ENCODE measurements at places on chromosomes 12 and 14.

GRCh38 chr12:20494851-20495250 lies 126.5 kb downstream of the PDE3A start:
- DNase-seq = no peak

GRCh38 chr14:28055008-28055407 lies 711.6 kb upstream of the FOXG1 start:
- DNase-seq = no peak

- no peak for DNase-seq
These were observed 209.0 kb upstream of the RTL1 start for GRCh38 chr14:101112351-101113107.

GRCh38 chr12:87165733-87166375 lies 863.3 kb downstream of the C12orf50 start:
- DNase-seq = no peak

DNA sequence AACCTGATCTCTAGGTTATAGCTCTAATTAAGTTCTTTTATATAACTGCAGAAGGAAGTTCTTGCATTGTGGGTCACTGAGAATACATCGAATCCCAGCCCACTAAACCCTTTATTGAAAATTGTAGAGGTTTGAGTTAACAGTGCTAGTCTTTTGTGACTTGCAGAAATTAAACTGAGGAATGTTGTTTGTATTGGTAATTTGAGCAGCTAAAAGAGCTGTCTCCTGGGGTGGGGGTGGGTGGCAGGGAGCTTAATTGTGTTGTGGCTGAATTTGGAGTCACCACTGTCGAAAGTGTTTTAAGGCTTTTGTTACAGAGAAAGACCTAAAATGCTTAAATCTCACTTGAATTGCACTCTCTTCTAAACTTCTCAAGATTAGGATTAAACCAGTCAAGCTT lies 3.2 kb upstream of the COX8C start:
- DNase-seq = no peak

DNA sequence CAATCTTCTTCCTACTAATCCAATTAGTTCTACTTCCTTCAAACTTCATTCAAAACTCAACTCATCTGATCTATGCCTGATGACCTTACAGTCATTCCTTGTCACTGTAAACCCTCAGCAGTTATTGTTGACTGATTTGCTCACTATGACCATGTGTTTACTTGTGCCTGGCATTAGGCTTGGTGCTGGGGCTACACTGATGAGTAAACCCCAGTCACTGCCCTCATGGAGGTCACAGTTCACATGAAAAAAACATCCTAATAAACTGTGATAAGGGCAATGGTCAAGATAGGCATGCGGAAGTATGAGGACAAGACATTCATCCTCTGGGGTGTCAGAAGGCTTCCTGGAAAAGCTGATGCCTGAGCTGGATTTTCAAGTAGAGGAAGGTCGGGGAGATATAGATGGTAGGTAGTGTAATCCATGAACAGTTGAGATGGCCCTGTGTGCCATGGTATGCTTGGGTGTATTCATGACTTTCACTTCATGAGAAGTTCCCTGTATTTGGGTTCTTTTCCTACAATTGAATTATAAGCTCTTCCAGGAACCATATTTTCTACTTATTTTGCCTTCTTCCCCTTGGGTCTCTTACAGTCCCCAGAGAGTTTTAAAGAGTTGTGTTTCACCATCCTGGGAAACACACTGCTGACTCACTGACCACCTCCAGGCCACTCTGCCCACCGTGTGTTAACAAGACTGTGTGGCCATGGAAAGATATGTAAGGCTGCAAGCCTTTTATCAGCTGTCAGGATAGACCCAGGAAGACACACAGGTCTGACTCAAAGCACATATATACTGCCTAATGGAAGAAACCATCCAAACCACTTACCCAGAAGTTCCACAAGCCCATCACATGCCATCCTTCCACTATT lies 38.7 kb upstream of the DUSP6 start:
- DNase-seq = no peak

DNA sequence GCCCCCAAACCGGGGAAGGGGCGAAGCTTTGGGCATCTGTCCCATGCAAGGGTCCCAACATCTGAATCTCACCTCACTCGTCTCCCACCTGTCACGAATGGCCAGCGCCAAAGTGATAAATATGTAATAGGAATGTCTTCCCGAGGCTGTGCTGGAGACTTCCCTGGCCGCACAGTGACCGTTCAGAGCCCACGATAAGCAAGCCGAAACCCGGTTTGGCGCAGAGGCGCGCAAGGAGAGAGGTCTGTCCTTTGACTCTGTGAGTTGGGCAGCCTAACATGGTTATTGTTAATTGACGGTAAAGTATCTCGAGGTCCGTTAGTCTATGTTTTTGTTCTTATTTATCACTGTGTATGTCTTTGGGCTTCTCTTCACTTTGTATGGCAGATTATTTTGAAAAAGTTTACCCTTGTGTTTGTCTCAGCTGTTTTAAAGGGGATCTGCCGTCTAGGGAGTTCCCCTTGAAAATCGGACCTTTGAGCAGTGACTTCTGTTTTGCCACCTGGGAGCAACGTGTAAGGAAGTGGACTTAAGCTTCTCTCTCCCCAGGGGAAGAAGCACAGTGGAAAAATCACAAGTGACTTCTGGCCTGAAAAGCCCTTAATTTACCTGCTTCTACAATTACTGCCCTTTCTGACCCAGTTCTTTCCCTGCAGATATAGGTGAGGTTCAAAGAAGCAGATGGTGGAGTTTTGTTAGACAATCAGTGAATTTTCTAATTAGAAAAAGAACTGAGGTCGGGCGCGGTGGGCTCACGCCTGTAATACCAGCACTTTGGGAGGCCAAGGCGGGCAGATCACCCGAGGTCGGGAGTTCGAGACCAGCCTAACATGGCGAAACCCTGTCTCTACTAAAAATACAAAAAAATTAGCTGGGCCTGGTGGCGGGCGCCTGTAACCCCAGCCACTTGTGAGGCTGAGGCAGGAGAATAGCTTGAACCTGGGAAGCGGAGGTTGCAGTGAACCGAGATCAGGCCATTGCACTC lies 1.1 kb upstream of the TM9SF1 start:
- peak; percentile 44 for DNase-seq

GRCh38 chr12:50739611-50740010 lies 24.3 kb upstream of the ATF1 start:
- DNase-seq = no peak

DNA sequence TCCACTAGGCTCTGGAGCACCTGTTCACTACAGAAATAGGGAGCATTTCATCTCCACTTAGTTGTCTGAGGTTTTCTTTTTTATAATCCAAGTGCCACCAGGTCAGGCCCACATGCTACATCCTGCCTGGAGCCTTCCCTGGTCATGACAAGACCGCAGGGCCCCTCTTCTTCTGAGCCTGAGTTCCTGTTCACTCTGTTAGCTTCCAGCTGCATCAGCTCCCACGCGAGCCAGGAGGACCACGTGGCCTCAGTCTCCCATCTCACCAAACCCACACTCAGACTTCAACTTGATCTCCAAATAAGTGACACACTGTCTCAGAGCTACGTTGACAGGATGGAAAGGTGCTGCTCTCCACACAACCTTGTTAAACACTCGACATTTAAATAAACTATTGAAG lies 21.0 kb downstream of the RIMBP2 start:
- no peak for DNase-seq

DNA sequence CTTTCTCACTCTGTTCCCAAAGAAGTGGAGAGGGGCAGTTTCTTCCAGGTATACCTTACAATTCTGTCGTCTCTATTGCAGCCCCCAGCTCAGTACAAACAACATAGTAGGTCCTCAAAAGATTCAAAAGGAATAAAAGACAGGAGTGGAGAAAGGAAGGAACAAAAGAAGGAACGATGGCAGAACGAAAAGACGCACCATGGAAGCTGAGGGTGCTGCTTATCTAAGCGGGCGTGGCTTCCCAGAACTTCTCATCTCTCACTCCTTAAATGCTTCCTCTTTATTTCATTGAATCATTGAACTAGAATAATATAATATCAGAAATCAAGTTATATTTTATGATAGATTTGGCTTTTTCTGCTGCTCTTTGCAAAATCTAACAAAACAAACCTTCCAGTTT lies 13.7 kb upstream of the LTA4H start:
- no peak for DNase-seq

GRCh38 chr12:132766380-132767085 lies 4.9 kb upstream of the ANKLE2 start:
- DNase-seq = no peak

DNA sequence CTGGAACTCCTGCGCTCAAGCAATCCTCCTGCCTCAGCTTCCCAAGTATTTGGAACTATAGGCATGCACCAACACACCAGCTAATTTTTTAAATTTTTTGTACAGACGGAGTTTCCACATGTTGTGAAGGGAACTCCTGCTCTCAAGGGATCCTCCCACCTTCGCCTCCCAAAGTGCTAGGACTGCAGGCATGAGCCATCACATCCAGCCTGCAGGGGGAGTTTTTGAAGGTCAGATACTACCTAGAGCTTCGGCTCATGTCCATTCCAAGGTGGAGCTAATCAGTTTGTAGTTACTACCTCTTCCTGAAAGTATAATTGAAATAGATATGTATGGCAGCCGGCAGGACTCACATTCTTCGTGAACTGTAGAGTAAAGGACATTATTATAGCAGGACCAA lies 3.7 kb upstream of the TAS2R19 start:
- DNase-seq = no peak

- no peak for DNase-seq
These were observed 848.7 kb upstream of the FOXG1 start for GRCh38 chr14:27917896-27918295.

DNA sequence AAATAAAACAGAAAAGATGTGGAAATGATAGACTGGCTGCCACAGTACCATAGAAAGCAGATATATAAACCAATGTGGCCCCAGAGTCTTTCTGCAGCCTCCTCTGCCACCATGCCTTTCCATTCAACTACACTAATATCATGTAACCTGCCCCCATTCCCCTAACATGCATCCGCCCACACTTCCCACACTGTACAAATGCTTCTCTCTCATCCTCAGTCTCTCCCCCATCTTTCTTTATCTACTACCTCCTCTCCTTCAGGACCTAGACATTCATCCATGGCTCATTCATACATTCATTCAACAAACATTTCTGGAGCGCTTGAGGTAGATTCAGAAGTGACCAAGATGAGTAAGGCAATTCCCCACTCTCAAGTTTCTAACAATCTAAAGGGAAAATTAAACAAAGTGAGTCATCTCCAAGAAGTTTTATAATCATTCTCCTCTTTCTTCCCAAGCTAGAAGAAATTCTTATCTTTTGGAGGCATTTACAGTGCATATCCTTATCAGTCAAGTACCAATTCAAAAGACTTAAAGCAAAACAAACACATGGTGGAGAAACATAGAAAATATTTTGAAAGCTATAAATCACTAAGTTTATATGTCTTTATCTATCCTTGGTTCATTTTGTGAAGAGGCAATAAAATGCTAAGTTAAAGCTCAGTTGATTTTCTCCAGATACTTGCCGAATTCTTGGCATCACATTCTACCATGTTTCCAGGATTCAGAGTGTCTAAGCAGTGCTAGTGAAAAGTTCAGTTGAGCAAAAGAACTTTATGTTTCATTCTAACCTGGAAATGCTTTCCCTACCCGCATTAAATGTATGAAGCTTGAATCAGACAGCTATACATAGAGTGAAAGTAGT lies 70.5 kb upstream of the FRMD6 start:
- no peak for DNase-seq

DNA sequence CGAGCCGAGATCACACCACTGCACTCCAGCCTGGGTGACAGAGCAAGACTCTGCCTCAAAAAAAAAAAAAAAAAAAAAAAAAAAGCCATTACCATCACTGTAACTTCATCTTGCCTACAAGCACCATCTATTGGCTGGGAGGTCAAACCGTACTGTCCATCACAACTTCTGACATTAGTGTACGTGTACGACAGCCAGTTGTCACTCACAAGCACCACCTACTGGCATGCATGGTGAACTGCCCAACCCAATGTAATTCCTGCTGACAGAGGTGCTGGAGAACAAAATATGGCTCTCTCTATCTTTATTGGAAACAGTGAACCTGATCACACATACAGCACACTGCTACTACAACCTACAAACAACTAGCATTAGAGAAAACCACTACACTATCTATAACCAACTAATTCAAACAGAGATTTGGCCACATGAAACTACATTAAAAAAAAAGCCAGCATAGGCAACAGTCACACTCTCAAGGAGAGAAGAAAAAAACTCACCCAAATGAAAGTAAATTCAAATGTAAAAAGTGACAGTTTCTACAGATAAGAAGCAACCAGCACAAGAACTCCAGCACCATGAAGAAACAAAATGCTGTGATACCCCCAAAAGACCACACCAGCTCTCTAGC lies 82.3 kb downstream of the PUS7L start:
- no peak for DNase-seq

DNA sequence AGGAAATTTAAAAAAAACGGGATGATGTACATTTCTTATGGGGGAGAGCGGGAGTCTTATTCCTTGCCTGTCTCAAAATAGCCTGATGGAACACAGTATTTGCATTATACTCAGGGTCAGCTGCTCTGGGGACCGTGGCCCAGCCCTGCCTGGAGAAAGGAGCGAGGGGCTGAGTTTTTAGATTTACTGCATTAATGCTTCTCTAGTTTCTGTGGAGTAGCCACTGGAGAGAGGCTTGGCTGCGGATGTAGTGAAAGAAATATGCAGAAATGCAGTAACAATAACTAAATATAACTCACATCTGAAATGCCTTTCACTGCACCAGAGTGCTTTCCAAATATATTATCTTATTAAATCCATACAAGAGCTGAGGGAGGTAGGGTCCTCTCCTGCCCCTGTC lies 87.6 kb upstream of the MAP1LC3B2 start:
- no peak for DNase-seq

GRCh38 chr12:124501827-124502226 lies 65.6 kb downstream of the NCOR2 start:
- DNase-seq = no peak

DNA sequence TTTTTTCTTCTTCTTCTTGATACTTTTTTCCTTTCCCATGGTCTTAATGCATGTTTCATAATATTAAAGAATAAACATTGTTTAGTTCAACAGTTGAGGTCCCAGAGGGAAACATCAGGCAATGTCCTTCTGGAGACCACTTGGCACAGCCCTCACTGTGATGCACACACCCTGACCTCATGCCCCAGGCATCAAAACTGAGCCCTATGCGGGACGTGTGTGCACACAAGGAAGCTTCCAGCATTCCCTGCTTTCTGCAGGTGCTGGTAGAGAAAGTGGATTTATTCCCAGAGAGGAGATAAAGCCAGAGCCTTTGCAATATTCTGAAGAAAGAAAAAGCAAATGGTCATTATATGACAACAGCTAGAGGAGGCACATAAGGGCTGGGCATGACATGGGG lies 16.0 kb upstream of the CMKLR1 start:
- no peak for DNase-seq

GRCh38 chr14:20801726-20802125 lies 918 bp downstream of the RNASE1 start:
- no peak for DNase-seq

DNA sequence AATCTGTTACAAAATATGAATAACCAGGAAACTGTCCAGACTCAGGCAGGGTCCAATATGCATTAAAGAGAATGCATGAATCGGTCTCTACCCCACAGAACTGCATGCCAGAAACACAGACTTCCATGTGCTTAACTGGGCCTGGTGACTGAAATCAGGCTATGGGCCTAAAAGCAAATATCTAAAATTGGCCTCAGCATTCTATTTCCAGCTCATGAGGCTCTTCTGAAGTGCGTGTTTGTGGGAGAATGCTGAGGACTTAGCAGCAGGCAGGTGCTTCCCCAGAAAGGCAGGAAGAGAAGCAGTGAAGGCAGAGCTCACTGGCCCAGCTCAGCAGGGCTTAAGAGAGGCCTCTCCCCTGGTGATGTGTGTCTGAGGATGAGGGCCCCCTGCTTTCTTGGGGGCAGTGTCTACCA lies 48.5 kb downstream of the ADGRD1 start:
- no peak for DNase-seq

All from substantia nigra (tissue), 51 donors.